M059J (cell line): ENCODE measurements at places on chromosomes 6 and 20. TPM values are rescaled to one million over a fixed set of nuclear protein-coding genes. Genes with fewer than 3 reads are reported as not detected.

SOBP gene
- 1.6 and 2.7 TPM in 2 replicates for total RNA-seq

ADAM33 gene
- 0.15 and 0.25 TPM in 2 replicates for total RNA-seq

DEFB124 gene
- not detected in 2 replicates for total RNA-seq

PNLDC1 gene
- total RNA-seq = not detected in 2 replicates

C6orf52 gene
- total RNA-seq = 0.32 and 0.44 TPM in 2 replicates

TTK gene
- total RNA-seq = 82.3 and 86.0 TPM in 2 replicates

FILIP1 gene
- total RNA-seq = 0.81 and 1.3 TPM in 2 replicates

C20orf202 gene
- not detected in 2 replicates for total RNA-seq

SAMD10 gene
- 0.42 and 1.2 TPM in 2 replicates for total RNA-seq

RBM24 gene
- 24.1 and 27.9 TPM in 2 replicates for total RNA-seq

HSPA1L gene
- 0.30 and 2.5 TPM in 2 replicates for total RNA-seq

CTNNBL1 gene
- 30.0 and 54.4 TPM in 2 replicates for total RNA-seq

MRPS26 gene
- total RNA-seq = 82.8 and 98.3 TPM in 2 replicates

ULBP1 gene
- total RNA-seq = 0.76 and 1.1 TPM in 2 replicates

GPR63 gene
- not detected in 2 replicates for total RNA-seq

MYL9 gene
- 29.0 and 39.2 TPM in 2 replicates for total RNA-seq

ZNF334 gene
- 1.0 and 1.9 TPM in 2 replicates for total RNA-seq

BCAS1 gene
- 0.07 TPM in 1 of 2 replicates, not detected in the other for total RNA-seq

PTK6 gene
- not detected in 2 replicates for total RNA-seq

TBX18 gene
- total RNA-seq = not detected in 2 replicates

PPP1R14C gene
- not detected in 2 replicates for total RNA-seq

EYA2 gene
- total RNA-seq = 0.02 and 0.15 TPM in 2 replicates

CLDN20 gene
- not detected in 2 replicates for total RNA-seq

F13A1 gene
- not detected in 2 replicates for total RNA-seq

ALDH5A1 gene
- total RNA-seq = 1.8 and 3.0 TPM in 2 replicates

TRIM15 gene
- total RNA-seq = not detected in 2 replicates

COX4I2 gene
- total RNA-seq = not detected in 2 replicates

NECAB3 gene
- total RNA-seq = 32.0 and 60.5 TPM in 2 replicates

PLAGL2 gene
- 6.2 and 7.7 TPM in 2 replicates for total RNA-seq

MUCL3 gene
- not detected in 2 replicates for total RNA-seq

BPIFB1 gene
- not detected in 2 replicates for total RNA-seq

MYH7B gene
- 0.05 TPM in 1 of 2 replicates, not detected in the other for total RNA-seq

NRSN1 gene
- total RNA-seq = not detected in 2 replicates

SH3BGRL2 gene
- total RNA-seq = 6.4 and 9.8 TPM in 2 replicates

CCM2L gene
- total RNA-seq = not detected in 2 replicates

TBXT gene
- total RNA-seq = not detected in 2 replicates

PPIL6 gene
- 2.1 and 9.6 TPM in 2 replicates for total RNA-seq

ENPP5 gene
- total RNA-seq = 0.22 and 1.0 TPM in 2 replicates

RIPOR3 gene
- total RNA-seq = 1.5 and 1.9 TPM in 2 replicates

TFAP2A gene
- 10.8 and 26.6 TPM in 2 replicates for total RNA-seq

HEY2 gene
- not detected in 2 replicates for total RNA-seq

INSM1 gene
- total RNA-seq = 0.20 and 1.2 TPM in 2 replicates

TSPO2 gene
- not detected in 2 replicates for total RNA-seq

HLA-DQB1 gene
- total RNA-seq = not detected in 2 replicates

TAAR8 gene
- total RNA-seq = not detected in 2 replicates

MYCT1 gene
- 0.32 and 0.37 TPM in 2 replicates for total RNA-seq

VSX1 gene
- 0.32 TPM in 1 of 2 replicates, not detected in the other for total RNA-seq

TNFRSF6B gene
- total RNA-seq = 1.9 TPM in 1 of 2 replicates, not detected in the other

RAD21L1 gene
- 0.39 TPM in 1 of 2 replicates, not detected in the other for total RNA-seq

HUS1B gene
- total RNA-seq = 0.15 and 0.54 TPM in 2 replicates

MUC21 gene
- not detected in 2 replicates for total RNA-seq
